ENCODE measurements at places on chromosomes 11 and 22. TPM values are rescaled to one million over a fixed set of nuclear protein-coding genes. Genes with fewer than 3 reads are reported as not detected.
A peak's percentile ranks its signal among the peaks of the same experiment; 100 is the strongest.

The PRAME gene
- 2.2 TPM for total RNA-seq

The TSGA10IP gene
- total RNA-seq = not detected

GRCh38 chr22:36107436-36107835, 53.1 kb downstream of the APOL3 start:
- no peak for DNase-seq

DNA sequence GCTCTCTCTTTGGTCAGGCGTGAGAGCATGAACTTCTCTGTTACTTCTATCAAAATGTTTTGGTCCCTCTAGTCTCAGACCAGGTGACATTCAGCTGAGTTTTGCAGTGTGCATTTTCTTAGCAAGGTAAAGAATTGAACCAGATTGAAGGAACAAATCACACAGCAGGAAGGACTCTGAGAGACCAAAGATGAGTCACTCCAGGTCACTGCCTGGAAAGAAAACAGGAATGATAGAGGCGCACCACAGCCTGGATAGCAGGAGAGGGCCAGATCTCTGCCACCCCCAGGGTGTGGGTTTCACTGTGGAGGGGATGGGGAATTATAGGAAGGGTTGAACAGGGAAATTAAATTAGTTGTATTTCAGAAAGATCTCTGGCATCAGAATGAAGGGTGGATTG, 788.3 kb downstream of the NTM start:
- no peak for DNase-seq

DNA sequence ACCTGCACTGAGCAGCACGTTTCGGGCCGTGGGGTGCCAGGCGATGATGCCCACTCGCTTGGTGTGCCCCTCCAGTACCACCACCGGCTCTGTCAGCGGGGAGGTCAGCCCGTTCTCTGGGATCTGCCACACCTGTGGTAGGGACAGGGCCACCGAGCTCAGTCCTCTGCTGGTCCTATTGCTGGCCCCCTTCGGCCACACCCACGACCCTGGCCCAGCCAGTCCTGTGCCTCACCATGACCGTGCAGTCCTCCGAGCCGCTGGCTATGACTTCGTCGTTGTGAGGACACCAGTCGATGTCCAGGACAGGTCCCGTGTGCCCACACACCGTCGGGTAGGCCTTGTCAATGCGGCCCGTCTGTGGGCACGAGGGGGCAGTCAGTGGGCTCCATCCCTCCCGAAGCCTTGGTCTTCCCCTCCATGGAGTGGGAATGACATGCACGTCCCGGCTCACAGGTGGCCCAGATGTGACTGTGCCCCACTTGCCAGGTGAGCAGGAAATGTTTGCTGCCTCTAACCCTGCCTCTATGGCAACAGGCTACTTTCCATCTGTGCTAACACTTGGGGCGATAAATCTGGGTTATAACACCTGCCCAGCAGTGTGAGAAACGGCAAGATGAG, 1.4 kb downstream of the CORO1B start:
- DNase-seq = no peak

GRCh38 chr11:120031612-120032600, 106.0 kb downstream of the TRIM29 start:
- no peak for DNase-seq

GRCh38 chr11:12179019-12179418, 68.6 kb downstream of the MICAL2 start:
- DNase-seq = no peak

GRCh38 chr11:73188301-73188700, 29.8 kb upstream of the P2RY2 start:
- DNase-seq = no peak

The SNX32 gene
- 2.1 TPM for total RNA-seq

The MFRP gene
- total RNA-seq = not detected

DNA sequence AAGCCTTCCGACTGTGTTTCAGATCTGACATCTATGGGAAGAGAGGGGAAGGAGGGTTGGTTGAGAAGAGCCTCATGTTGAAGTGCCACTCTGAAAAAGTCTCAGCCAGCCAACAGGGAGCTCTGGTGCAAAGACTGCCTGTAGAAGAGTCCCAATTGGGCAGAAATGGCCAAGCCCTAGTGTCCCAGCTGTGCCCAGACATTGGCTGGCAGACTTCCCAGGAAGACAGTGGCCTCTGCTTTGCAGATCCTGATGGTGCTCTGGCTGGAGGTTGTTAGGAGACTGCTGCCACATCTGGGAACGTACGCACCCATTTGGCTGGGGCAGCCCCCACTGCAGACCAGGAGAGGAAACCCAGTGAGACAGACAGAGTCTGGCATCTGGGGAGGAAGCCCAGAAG, 3.2 kb upstream of the PLA2G3 start:
- no peak for DNase-seq

The KCNJ1 gene
- total RNA-seq = not detected

DNA sequence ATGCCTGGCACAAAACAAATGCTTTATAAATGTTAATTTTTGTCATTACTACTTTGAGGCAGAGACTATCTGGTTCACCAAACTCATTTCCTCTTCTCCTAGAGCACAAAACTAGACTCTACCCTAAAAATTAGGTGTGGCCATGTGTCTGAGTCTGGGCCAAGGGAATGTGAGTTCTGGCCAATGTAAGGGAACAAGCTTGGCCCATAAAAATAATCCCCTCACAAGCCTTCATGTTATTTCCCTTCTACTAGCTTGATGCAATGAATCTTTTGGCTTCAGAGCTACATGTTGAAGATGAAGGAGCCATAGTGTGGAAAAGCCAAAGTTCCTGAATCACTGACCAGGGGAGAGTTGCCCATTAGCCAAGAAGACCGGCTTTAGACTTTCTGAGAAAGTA, 406.5 kb upstream of the CCDC90B start:
- no peak for DNase-seq

The ELMOD1 gene
- total RNA-seq = 0.07 TPM

The JAML gene
- not detected for total RNA-seq

DNA sequence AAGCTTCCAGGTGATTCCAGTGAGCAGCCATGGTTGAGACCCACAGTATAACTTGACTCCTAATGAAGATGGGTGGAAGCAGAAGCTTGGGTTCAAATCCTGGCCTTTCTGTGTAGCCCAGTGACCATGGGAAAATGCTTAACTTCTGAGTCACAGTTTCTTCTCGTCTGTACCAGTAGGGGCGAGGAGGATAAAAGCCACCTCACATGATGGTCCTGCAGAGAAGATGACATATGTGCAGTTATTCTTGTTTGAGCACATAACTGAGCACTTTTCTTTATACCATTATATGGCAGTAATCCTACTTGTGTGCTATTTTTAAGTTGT, 4.9 kb downstream of the TMEM109 start:
- DNase-seq = no peak

- DNase-seq = no peak
Observed at GRCh38 chr11:77094841-77095365, 7.7 kb upstream of the OMP start.

DNA sequence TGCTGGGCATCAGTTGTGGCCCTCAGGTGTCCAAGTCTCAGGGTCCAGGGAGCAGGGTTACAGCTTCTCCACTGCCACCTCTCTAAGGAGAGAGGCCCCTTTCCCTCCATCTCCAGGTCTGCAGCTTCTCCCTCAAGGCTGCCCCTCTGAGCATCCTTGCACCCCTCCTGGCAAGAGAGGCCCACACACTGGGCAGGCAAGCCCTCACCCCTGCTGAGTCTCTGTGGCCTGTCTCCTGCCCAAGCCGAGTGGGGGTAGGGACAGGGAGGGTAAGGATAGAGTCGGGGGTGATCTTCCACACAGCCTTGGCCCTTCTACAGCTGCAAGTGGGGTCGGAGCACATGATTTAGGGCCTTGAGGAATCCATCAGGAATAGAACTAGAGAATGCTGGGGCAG, 76.6 kb downstream of the ST3GAL4 start:
- DNase-seq = no peak

DNA sequence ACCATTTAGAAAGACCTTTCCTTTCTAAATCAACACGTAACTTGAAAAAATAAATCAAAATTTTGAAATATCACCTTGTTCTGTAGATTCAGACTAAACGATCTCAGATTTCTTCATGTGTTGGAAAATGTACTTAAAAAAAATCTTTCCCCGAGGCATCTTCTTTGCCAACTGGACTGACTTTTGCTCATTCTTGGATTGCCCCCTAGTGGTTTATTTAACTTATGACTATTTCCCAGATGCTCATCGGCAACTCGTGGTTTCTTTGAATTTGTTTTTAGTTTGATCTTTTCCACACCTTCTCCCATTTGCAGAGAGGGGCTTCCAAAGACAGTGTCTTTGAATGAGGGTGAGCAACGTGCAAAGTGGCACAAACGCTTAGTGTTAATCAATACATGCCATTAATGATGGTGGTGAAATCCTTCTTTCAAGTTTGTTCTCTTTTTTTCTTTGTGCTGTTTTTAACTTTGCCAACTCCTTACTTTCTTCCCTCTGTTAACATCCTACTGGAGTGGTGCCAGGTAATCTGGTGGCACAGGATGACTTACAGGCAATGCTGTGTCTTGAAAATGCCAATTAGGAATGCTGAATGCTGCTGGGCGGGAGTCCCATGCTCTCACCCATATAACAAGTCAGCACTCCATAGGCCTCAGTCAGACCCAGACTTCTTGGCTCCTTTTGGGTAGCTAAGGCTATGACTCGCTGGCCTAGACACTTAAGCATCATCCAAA, 18.3 kb downstream of the PRSS23 start:
- peak; percentile 42 for DNase-seq

GRCh38 chr11:5257296-5257695, 2.7 kb upstream of the HBG2 start:
- no peak for DNase-seq

The GPR83 gene
- 0.12 TPM for total RNA-seq

The NFAM1 gene
- not detected for total RNA-seq

The MIOX gene
- total RNA-seq = not detected

The PHF21B gene
- total RNA-seq = 0.07 TPM

The GUCY1A2 gene
- total RNA-seq = 0.06 TPM

GRCh38 chr11:118084247-118084646, 2.5 kb downstream of the SMIM35 start:
- no peak for DNase-seq

The FAT3 gene
- 0.80 TPM for total RNA-seq

The OR8U1 gene
- total RNA-seq = not detected

DNA sequence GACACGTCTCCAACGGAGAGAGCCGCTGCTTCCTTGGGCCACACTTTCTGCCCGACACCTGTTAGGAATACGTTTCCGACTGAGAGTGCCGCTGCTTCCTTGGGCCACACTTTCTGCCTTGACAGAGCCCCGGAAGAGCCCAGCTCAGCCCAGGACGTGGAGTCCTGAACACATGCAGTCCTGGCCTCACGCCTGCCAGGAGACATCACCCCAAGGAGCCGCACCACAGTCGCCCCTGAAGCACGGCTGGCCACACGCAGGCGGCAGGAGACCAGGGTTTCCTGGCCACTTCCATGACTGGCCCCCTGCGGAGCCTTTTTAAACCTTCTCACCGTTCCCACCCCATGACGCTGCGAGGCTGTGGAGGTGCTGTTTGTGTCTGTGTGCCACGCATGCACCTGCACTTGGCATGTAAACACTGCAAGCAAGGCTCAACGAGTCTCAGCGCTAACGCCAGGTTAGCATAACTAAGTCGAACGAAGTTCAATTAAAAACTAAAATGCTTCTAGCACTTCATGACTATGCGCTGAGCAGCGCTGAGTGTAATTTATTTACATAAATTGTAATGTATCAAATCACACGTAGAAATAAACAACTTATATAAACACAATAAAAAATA, 8.8 kb downstream of the TOLLIP start:
- DNase-seq = no peak

DNA sequence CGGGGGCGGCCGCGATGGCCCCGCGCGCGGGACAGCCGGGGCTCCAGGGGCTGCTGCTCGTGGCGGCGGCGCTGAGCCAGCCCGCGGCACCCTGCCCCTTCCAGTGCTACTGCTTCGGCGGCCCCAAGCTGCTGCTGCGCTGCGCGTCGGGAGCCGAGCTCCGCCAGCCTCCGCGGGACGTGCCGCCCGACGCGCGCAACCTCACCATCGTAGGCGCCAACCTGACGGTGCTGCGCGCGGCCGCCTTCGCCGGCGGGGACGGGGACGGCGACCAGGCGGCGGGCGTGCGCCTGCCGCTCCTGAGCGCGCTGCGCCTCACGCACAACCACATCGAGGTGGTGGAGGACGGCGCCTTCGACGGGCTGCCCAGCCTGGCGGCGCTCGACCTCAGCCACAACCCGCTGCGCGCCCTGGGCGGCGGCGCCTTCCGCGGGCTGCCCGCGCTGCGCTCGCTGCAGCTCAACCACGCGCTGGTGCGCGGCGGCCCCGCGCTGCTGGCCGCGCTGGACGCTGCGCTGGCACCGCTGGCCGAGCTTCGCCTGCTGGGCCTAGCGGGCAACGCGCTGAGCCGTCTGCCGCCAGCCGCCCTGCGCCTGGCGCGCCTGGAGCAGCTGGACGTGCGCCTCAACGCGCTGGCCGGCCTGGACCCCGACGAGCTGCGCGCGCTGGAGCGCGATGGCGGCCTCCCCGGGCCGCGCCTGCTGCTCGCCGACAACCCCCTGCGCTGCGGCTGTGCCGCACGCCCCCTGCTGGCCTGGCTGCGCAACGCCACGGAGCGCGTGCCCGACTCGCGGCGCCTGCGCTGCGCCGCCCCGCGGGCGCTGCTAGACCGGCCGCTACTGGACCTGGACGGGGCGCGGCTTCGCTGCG, 697 bp downstream of the TPBGL start:
- no peak for DNase-seq

- DNase-seq = peak; percentile 83
Observed at GRCh38 chr11:74672956-74673692, 58.1 kb downstream of the CHRDL2 start.

DNA sequence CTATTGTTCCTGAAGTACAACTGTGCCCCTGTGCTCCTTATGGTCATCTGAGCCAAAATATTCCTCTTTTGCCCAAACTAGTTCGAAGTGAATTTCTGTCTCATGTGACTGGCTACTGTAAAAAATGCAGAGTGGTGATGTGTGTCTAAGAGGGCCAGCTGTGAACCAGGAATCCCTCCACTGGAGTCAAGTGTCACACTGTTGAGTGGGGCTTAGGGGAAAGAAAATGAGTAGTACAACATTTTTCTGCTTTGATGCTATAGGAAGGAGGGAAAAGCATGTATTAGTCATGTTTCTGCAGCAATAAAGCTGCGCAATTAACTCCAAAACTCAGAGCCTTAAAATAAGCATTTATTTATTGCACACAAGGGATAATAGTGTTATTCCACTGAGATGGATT, 39.8 kb upstream of the HMGXB4 start:
- DNase-seq = no peak

DNA sequence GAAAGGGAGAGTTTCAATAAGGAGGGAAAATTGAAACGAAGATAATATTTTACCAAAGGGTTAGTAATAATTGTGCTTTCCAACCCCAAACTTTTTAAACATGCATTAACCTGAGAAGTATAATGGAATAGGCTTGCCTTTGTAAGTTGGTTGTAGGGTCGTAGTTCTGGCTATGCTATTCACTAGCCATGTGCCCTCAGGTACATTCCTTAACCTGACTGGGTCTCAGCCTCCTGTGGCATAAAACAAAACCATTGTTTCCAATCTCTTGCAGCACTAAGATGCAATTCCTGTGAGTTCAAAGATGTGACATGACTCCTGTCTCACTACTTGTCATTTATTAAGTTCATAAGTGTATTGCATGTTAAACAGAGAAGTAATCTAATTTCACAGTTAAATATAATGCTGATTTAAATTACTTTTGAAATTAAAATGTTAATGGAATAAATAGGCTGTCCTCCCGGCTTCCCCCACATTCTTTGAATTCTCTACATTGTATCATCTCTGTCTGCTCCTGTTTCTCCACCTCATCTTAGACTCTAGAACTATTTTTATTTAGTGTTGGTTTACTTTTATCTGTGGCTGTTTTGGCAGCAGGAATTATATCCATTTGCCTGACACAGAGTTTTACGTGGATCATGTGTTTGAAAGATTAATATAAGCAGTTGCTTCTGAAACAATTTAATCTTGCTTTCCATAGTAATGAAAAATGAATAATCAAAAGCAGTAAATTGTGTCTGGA, 216.3 kb downstream of the FAT3 start:
- no peak for DNase-seq
